NCI-H1436 treated with DMSO at 0.1 percent for 48 hours (cell line): ENCODE measurements at places on chromosomes 16 and 17.

GRCh38 chr16:46721885-46722284, 26.3 kb downstream of the MYLK3 start:
- no peak for DNase-seq

- DNase-seq: no peak
Measured at GRCh38 chr17:78290721-78291120, 59.3 kb downstream of the TMEM235 start.

GRCh38 chr16:67197704-67198103, 1.2 kb upstream of the ELMO3 start:
- DNase-seq: no peak

- DNase-seq: no peak
Measured at GRCh38 chr16:27972500-27972899, 91.0 kb downstream of the GSG1L start.

DNA sequence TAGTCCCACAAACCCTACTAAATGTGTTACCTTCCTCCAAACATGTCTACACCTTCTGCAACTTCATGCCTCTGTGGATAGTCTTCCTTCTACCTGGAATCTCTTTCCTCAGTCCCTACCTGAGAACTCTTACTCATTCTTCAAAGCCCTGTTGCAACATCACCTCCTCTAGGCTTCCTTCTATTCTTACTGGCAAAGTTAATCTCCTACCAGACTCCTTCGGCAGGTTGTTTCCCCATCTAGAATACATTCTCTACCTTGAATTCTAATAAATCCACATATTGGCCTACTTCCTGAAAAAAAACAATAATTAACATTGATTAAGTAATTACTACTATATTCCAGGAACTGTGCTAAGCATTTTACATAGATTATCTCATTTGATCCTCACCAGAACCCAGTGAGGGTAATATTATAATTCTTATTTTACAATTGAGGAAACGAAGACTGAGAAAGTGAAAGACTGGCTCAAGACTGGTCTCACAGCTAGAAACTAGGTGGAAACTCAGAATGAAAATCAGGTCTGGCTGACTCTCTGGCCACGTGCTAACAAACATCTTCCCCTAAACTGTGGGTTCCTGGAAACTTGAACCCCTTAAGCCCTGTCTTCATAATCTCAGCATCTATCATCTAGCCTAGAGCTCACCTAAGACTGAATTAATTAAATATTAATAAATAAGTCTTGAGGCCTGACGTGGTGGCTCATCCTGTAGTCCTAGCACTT, 4.6 kb upstream of the STAT3 start:
- no peak for DNase-seq

- DNase-seq: no peak
Measured at GRCh38 chr16:48511071-48511540, 98.9 kb downstream of the N4BP1 start.

- peak; percentile 40 for DNase-seq
Measured at GRCh38 chr17:2786176-2786881, 9.9 kb upstream of the RAP1GAP2 start.

DNA sequence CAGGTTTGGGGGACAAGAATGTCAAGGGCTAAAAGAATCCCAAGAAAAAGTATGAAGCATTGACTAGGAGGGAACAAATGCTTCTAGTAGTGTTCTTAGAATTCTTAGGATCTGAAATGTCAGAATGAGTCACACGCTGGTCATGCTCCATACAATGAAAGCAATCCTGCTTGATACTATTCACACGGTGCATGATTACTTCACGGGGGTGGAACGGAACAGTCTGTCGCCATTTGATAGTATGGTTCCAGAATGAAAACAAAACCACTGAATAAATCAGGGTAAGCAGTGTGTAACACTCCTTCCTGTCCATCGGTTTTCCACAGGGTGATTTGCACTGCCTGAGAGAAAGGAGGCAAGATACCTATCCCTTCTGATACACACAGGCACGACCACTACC, 22.9 kb upstream of the YWHAE start:
- no peak for DNase-seq

- no peak for DNase-seq
Measured at GRCh38 chr17:27477050-27477888, 21.0 kb downstream of the KSR1 start.

- DNase-seq: no peak
Measured at GRCh38 chr16:24668481-24669061, 60.9 kb upstream of the TNRC6A start.

GRCh38 chr17:81667754-81668153, 1.2 kb downstream of the CCDC137 start:
- no peak for DNase-seq

DNA sequence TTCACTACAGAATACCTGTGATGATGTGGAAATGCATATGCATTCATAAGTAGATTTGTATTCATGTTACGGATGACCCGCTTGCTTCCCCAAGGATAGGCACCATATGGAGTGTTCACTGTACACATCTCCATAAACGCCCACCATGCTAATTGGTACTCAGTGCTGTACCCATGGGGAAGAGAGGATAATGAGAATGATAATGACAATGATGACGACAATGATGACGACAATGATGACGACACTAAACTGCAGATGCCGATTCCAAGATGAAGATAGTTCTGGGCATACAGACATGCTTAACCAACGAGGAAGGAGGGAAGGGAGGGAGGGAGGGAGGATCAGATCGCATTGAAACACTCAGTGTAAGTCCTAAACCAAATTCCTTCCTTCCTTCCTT, 26.5 kb upstream of the ZFHX3 start:
- no peak for DNase-seq

DNA sequence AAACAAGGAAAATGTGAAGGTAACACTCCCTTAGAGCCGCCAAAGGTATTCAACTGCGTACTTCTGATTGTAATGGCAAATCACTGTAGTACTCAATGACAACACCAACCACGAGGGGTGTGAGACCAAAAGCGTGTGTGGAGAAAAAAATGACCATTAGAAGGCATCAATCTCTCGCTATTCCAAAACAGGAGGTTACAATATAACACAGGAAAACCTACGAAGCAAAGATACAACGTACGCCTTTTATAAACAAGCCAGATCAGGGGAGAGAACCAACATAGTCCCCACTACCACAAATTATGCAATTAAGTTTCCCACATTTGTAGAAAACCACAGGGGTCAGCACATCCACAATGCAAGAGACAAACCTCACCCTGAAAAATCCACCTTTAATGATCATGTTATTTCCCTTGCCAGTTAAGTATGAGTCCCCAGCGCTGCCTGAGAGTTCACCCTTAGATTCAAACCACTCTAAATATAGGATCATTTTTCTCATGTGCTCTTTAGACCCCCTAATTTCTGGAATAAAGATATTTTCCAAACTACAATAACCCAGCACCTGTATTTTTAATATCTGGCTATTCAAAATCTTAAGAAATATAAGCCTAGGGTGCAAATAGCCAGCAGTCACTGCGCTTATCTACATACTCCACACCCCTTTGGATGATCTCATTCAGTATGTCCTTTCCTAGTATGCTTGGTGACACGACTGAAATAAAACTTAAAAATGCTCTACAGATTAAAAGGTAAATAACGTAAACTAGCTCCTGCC, 12.4 kb downstream of the TEX14 start:
- peak; percentile 70 for DNase-seq

DNA sequence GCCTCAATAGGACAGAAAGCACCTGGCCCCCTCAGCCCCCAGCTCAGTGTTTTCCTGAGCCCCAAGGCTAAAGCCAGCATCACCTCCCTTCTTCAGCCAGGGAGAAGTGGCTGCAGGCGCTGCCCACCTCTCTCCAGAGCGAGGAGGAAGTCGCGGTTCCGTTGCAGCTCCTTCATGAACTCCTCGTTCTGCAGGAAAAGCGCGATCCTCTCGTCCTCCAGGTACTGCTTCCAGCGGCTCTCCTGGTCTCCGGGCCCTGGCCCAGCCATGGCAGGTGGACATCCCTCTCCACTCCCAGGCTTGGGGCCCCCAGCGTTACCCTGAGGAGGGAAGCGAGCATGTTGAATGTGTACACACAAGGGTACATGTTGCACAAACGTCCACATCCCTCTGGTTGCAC, 22.7 kb upstream of the MRPS23 start:
- no peak for DNase-seq

GRCh38 chr17:57420734-57421717, 164.7 kb downstream of the MSI2 start:
- DNase-seq: peak; percentile 65

DNA sequence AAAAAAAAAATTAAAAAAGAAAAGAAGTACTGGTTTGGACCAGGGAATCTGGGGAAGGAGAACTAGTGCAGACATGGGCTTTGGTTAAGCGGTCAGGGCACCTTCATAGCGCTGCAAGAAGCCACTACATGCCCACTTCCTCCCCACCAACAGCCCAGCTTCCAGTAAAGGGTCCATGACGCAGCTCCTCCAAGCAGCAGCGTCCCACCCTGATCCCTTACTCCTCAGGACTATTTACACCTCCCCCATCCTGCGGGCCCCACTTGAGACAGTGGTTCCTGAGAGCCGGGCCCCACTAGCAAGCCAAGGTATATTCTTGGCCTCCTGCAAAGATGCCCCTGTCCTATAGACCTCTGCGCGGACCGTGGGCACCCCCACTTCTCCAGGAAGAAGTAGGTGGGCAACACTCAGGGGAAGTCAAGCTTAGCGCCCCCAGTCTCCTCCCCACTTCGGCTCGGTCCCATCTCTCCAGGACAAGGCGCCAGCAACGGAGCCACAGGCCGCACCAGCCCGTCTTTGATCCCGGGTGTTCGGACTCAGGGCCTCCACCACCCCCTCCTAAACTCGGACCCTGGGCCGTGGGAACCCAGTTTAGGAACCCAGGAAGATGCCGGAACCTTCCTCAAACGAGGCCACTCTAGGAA, 913 bp upstream of the PRR14 start:
- DNase-seq: no peak

- no peak for DNase-seq
Measured at GRCh38 chr17:64155751-64156544, 26.0 kb upstream of the ERN1 start.

GRCh38 chr16:86534779-86535615, 20.0 kb downstream of the MTHFSD start:
- no peak for DNase-seq

DNA sequence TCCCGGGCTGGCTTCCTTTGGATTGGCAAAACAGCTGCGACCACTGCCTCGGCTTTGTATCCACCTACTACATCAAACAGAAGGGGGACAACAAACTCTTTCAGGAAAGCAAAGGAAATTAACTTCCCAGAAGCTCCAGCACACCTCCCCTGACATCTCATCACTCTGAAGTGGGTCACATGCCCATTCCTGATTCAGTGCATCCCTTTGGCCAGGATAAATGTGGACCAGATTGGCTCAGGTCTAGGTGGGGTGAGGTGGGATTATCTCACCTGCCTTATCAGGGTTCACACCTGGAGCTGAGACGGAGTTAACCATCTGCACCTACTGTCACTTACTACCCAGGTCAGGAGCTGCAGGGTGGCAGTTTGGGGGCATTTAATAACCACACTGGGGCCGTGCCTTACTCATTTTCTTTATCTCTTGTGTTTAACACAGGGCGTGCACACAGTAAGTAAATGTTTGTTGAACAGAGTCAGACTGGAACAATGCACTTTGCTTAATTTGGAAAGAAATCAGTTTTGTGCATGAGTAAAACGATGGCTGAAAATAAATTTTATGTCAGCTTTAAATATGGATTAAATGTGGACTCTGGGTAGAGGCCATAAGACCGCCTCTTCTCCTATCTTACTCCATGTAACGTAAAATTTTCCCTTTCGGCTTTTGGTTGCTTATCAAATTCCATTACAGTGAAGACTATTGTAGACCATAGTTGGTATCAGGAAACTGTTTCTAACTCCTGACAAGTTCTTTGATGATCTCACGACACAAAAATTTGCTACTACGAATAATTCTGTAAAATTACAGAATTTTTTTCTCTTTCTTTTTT, 36.0 kb downstream of the IQCK start:
- DNase-seq: no peak

DNA sequence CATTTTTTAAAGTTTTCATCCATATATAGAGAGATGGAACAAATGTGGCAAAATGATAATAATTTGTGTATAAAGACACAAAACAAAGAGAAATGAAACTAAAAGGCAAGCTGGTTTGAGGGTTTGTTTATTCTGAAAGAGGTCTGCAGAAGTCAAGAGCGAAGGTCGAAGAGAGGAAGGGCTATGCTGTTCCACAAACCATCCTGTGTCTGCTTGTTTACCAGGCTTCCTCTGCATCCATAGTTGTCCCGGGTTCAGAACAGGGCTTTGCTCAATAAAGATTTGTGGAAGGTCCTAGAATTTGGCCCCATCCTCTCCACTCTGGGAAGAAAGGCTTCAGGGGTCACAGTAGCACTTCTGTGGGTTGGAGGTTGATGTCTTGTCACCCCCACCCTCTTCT, 2.4 kb upstream of the MARVELD3 start:
- DNase-seq: no peak

- peak; percentile 74 for DNase-seq
Measured at GRCh38 chr17:27038676-27039075, 255.2 kb upstream of the WSB1 start.
